ENCODE measurements at places on chromosomes 2 and 18.

DNA sequence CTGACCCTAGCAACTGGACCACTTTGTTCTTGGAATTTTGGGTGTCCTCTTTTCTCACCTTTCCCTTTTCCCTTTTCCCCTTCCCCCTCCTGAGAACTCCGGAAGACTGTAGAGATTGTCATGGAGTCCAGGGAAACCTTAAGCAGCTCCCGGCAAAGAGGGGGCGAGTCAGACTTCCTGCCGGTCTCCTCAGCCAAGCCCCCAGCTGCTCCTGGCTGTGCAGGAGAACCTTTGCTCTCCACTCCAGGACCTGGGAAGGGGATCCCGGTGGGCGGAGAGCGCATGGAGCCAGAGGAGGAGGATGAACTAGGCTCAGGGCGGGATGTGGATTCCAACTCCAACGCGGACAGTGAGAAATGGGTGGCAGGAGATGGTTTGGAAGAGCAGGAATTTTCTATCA lies 20.5 kb downstream of the SETBP1 start:
- peak overlapping the region; percentile 76 for H3K27ac ChIP-seq
- no peak for DNase-seq
- no peaks in the 10 kb centered on the region for H3K4me1 ChIP-seq
- no peak overlapping the region for H3K4me3 ChIP-seq
- H3K27me3 ChIP-seq: no peaks in the 10 kb centered on the region

DNA sequence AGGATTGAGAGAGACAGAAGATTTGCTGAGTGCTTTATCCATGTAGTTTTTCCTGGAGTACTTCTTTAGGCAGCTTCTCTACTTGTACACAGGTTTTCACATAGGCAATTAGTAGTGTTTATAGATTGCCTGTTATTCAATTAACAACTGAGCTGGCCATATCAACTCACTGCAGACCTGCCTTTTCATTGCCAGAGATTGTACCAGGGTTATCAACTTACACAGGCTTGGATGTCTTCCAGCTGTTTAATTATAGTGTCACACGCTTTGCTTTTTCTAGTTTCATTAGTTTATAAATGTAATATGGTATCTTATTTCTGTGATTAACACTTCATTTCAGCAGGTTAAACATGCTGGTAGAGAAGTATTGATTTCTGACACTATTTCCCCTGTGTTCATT lies 125.9 kb downstream of the GPD2 start:
- no peaks in the 10 kb centered on the region for H3K4me1 ChIP-seq
- DNase-seq: no peak
- peaks cover 11% of the 10 kb centered on the region for H3K36me3 ChIP-seq
- H3K27ac ChIP-seq: no peak overlapping the region
- no peak overlapping the region for H3K4me3 ChIP-seq

DNA sequence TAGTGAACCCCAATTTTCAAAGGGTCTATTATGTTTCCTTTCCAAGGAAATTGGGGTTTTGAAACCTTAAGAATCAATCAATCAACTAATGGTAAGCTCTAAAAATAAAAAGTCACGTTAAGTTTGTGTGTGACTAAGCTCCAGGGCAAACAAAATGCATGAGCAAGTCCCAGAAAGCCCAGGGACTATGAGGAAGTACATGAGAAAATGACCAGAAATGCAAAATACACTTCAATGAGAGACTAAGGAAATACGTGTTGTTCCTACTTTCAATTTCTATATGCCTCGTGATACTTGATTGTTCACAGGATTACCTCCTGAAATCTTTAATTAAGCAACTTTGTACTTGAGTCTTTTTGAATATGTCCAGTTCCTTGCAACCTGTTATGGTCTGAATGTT lies 684.4 kb upstream of the SYT4 start:
- H3K36me3 ChIP-seq: no peaks in the 10 kb centered on the region
- no peaks in the 10 kb centered on the region for H3K27me3 ChIP-seq
- no peaks in the 10 kb centered on the region for H3K4me1 ChIP-seq
- H3K4me3 ChIP-seq: no peak overlapping the region

GRCh38 chr2:145975406-145975805 lies 1455.5 kb upstream of the ZEB2 start:
- no peak for DNase-seq
- H3K4me1 ChIP-seq: no peaks in the 10 kb centered on the region
- H3K27ac ChIP-seq: no peak overlapping the region
- H3K36me3 ChIP-seq: no peaks in the 10 kb centered on the region

- peak overlapping the region; percentile 64 for H3K27ac ChIP-seq
- no peaks in the 10 kb centered on the region for H3K27me3 ChIP-seq
- no peak overlapping the region for H3K4me3 ChIP-seq
- DNase-seq: no peak
- no peaks in the 10 kb centered on the region for H3K4me1 ChIP-seq
These were observed 248.9 kb downstream of the TCF4 start for GRCh38 chr18:55338978-55339650.

GRCh38 chr2:3160751-3161330 lies 216.8 kb downstream of the EIPR1 start:
- no peak overlapping the region for H3K27ac ChIP-seq
- no peak overlapping the region for H3K4me3 ChIP-seq
- no peaks in the 10 kb centered on the region for H3K4me1 ChIP-seq
- H3K36me3 ChIP-seq: peaks cover 9% of the 10 kb centered on the region

GRCh38 chr2:221629468-221629867 lies 57.4 kb upstream of the EPHA4 start:
- no peaks in the 10 kb centered on the region for H3K36me3 ChIP-seq
- no peak for DNase-seq
- no peaks in the 10 kb centered on the region for H3K4me1 ChIP-seq
- no peak overlapping the region for H3K4me3 ChIP-seq

- H3K27ac ChIP-seq: no peak overlapping the region
- no peaks in the 10 kb centered on the region for H3K4me1 ChIP-seq
- H3K27me3 ChIP-seq: no peaks in the 10 kb centered on the region
- H3K36me3 ChIP-seq: no peaks in the 10 kb centered on the region
These were observed 1257.8 kb upstream of the NRXN1 start for GRCh38 chr2:52289741-52290140.

GRCh38 chr2:2530334-2530733 lies 199.3 kb upstream of the MYT1L start:
- no peak for DNase-seq
- no peaks in the 10 kb centered on the region for H3K4me1 ChIP-seq
- H3K36me3 ChIP-seq: no peaks in the 10 kb centered on the region
- H3K4me3 ChIP-seq: no peak overlapping the region
- no peaks in the 10 kb centered on the region for H3K27me3 ChIP-seq

DNA sequence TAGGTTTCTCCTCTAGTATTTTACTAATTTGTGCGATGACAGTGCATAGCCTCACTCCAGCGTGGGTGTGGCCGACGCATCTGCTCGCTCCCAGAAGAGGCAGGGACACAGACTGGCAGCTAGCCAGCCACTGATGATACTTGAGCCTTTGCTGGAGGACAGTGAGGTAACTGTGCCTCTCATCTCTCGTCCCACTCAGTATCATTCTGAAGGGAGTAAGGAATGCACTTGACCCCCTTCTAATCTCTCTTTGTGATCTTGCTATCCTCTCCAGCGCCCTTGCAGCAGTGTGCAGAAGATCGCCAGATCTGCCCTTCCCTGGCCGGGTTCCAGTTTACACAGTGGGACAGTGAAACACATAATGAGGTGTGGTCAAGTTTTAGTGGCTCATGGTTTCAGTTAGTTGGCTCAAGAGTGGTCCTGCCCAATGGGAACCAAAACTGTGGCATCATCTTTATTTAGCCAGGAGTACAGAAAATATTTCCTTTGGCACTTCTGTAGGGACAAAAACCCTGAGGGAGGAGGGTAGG lies 17.5 kb downstream of the NCAPH start:
- H3K4me3 ChIP-seq: peak overlapping the region; percentile 18
- H3K27ac ChIP-seq: peak overlapping the region; percentile 60
- H3K27me3 ChIP-seq: no peaks in the 10 kb centered on the region
- peak; percentile 85 for DNase-seq
- no peaks in the 10 kb centered on the region for H3K36me3 ChIP-seq

DNA sequence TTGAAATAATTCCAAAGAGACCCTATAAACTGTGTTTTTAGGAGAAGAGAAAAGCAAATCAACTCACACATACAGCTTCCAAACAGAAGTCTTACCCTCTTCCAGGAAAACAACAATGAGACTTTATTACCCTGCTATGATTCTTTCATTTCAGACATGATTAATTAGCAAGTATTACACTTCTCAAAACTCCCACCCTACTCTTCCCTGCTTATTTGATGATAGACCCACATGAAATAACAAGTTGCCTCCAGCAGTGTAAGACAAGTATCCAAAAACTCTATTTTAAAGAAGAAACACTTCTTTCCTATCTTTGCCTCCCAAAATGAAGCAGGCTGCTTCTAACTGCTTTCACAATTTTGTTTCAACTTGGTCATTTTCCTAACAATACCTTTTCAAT lies 4.1 kb downstream of the FIGN start:
- peak overlapping the region; percentile 65 for H3K4me3 ChIP-seq

DNA sequence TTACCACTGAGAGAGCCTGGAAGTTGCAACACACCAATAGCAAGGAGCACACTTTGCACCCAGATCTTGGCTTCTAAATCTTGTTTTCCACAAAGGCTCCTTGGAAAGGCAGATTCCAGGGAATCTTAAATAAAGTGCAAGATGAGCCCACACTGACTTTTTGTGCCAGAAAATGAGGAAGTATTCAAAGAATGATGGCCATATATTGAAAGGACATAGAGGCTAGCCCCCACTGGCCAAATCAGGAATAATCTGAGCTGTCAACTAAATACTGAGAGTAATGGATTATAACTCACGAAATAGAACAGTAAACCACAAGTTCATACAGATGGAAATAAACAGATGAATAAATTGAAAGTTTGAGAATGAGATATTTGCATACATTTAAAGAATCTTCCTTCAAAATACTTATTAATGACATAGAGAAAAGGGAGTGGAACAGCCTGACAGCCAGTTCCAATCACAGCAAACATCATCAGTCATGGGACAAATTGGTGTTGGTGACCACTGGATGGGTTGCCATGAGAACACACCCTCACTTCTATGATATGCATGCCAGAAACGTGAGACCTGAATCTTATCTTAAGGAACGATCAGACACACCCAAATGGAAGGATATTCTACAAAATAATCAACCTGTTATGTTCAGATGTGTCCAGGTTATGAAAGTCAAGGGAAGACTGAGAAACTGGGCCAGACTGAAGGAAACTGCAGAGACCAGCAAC lies 12.2 kb upstream of the ACKR3 start:
- DNase-seq: no peak
- H3K27ac ChIP-seq: no peak overlapping the region
- H3K4me3 ChIP-seq: no peak overlapping the region
- H3K4me1 ChIP-seq: no peaks in the 10 kb centered on the region
- peaks cover 4% of the 10 kb centered on the region for H3K27me3 ChIP-seq

- no peak overlapping the region for H3K27ac ChIP-seq
- DNase-seq: no peak
- H3K4me3 ChIP-seq: no peak overlapping the region
- H3K36me3 ChIP-seq: no peaks in the 10 kb centered on the region
These were observed 57.8 kb downstream of the CYB5A start for GRCh38 chr18:74233933-74234325.

DNA sequence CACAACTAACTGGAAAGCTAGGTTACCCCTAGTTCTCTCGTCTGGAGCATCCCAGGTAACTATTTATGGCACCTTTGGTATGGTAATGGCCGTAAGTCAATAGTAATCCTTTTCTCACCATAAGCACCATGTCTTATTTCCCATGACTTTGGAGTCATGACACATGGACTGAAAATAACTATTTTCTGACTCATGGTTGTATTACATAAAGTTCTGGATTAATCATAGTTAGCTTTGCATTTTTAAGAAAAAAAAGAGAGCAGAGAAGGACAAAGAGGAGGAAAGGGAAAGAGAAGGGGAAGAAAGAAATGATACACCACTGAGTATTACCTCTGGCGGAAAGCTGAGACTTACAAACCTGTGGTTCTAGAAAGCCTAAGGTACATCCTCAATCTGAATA lies 99.3 kb downstream of the BIN1 start:
- no peaks in the 10 kb centered on the region for H3K36me3 ChIP-seq
- H3K27ac ChIP-seq: no peak overlapping the region
- H3K4me1 ChIP-seq: no peaks in the 10 kb centered on the region
- peaks cover 8% of the 10 kb centered on the region for H3K27me3 ChIP-seq
- DNase-seq: no peak

DNA sequence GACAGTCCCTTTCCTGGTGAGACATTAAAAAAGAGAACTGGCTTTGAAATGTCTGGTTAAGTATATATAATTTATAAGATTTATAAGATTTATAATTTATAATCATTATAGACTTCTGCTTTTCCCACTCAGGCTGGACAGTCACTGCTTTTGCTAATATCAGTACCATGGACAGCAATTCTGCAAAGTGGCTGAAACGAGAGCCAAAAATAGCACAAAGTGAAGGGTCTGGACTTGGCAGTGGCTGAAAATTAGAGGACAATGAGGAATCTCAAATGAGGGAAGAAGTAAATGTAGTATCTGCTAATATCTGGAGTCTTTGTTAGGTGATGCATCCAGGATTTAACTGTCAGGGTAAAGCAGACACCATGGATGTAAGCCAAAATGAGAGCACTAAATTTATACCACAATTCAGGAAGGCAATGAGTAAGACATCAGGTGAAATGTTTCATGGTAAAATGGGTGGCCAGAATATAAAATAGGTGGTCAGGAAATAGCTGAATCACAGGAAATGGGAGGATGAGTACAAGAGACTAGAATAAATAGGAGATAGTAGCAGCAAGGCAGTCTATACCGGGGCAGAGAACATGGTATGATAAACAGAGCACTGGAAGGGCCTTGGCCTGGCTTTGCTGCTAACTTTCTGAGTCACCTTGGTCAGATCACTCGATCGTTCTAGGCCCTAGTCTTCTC lies 39.6 kb upstream of the BOD1L2 start:
- H3K27me3 ChIP-seq: no peaks in the 10 kb centered on the region
- no peak for DNase-seq
- H3K4me1 ChIP-seq: no peaks in the 10 kb centered on the region
- H3K36me3 ChIP-seq: no peaks in the 10 kb centered on the region

GRCh38 chr2:214311031-214311533 lies 99.8 kb upstream of the VWC2L start:
- H3K4me3 ChIP-seq: no peak overlapping the region
- H3K27ac ChIP-seq: no peak overlapping the region
- no peak for DNase-seq
- H3K27me3 ChIP-seq: no peaks in the 10 kb centered on the region
- H3K4me1 ChIP-seq: no peaks in the 10 kb centered on the region

DNA sequence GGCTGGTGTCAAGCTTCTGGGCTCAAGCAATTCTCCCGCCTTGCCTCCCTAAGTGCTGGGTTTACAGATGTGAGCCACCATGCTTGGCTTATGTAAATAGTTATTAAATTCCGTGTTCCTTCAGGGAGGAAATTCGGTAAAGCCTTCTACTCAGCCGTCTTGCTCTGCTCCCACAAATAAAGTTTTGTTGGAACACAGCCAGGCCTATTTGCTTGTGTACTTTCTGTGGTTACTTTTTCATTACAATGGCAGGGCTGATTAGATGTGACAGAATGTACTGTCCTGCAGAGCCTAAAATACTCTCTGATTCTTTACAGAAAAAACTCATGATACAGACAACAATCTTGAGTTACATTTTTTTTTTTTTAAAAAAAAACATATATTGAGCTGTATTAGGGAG lies 68.8 kb upstream of the TACR1 start:
- no peak overlapping the region for H3K27ac ChIP-seq
- H3K27me3 ChIP-seq: no peaks in the 10 kb centered on the region
- no peaks in the 10 kb centered on the region for H3K4me1 ChIP-seq
- DNase-seq: no peak

GRCh38 chr2:217632043-217632442 lies 370.8 kb downstream of the TNS1 start:
- H3K36me3 ChIP-seq: no peaks in the 10 kb centered on the region
- no peaks in the 10 kb centered on the region for H3K27me3 ChIP-seq
- H3K4me3 ChIP-seq: no peak overlapping the region
- DNase-seq: peak; percentile 73
- peaks cover 6% of the 10 kb centered on the region for H3K4me1 ChIP-seq

GRCh38 chr2:222701721-222702131 lies 30.3 kb downstream of the MOGAT1 start:
- H3K4me3 ChIP-seq: no peak overlapping the region
- no peak for DNase-seq

All from tibial artery (tissue), 4 donors.